ENCODE measurements at places on chromosomes 7 and 10.

GRCh38 chr7:11747715-11748485 is 84.1 kb downstream of the THSD7A start:
- no peak for DNase-seq

GRCh38 chr10:35336084-35336831 is at the start of gene CCNY:
CCNY (plus strand) TSS chr10:35336509; CDS start chr10:35337054, 545 bp downstream.
- peak; percentile 65 for DNase-seq

DNA sequence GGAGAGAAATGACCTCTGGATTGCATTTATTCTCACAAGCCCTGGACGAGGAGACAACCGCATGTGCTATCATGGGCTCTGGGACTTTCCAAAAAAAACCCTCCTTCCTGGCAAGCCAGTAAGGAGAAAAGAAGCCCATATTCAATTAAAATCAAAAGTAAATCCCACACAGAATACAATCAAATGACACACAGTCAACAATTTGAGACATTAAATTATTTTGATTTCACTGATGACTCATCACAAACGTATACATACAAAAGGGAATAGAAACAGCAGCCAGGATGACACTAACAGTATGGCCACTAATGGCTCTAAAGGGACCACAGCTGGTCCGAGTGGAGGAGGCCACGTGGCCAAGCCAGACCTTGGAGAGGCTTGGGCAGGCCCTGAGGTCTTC is 24.9 kb downstream of the LRRC20 start:
- DNase-seq, result no peak

DNA sequence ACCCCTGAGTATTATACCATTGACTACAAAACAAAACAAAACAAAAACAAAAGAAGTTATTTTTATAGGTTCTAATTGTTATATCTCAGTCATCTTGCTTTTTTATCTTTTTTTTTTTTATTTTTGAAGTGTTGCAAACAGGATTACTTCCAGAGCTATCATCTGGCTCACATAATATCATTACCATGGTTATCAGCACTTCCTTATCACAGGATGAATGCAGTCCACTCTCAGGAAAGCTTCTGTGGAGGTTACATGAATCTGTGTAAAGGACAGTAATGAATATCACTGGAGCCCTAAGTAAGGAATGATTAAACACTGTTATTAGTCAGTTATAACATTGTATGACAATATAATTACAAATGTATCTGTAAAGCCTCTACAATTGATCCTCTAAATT is 451.5 kb downstream of the PLXDC2 start:
- DNase-seq, result no peak

DNA sequence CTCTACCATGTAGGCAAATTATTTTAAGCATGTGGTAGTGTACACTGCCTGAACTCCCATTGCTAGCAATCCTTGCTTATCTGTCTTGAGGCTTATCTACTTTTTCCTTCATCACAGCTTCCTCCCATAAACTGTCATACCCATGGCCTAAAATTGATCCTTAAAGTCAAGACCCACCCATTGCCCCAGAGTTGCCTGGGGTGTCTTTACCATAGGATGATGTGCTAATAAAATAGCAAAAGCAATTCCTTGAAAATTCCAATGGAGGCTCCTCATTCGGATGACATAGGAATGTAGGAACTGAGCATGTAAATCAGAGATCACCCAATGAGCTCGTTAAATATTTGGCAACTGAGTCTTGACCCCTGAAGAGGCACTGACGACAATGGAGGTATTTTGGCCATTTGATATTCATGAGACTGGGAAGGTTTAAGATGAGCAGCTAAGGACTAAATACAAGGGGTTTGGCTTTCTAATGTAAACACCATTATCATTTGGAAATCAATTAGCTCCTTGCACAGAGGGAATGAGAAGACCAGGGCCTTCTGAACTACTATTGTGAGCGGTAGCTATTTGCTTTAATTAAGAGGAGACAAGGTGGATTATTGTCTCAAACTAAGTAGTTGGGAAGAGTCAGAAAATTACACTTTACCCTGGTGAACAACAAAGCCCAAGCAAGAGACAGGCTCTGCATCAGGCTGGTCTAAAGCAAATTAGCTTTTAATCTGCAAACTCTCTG is 234.9 kb downstream of the GATA3 start:
- no peak for DNase-seq

- no peak for DNase-seq
Observed at GRCh38 chr7:69367780-69368179, 230.5 kb upstream of the AUTS2 start.

DNA sequence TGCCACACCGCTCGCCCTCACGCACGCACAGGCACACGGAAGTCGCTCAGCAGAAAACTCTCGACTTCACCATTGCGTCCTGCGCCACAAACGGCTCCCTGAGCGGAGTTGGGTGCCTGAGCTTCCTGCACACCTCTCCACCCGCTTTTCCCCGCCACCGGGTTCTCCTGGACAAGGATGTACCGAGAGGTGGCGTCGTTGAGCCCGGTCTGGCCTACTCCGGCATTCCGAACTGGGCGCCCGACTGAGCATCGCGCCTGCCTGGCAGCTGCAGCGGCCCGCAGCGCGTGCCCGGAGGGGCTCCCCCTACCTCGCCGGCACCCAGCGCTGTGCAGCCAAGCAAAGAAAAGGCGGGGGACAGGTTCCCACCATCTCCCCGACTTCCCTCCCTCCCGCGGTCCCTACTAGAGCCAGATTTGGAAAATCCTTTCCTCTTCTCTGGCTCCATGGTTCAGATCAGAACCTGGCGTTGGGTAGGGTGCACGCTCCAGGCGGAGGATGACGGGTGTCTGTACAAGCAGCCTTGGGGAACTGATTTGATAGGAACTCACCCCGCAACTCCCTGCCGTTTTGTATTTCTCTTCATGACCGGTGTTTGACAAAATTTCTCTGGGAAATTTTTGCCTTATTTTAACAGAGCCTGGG is 1.7 kb downstream of the SORCS3 start:
- peak; percentile 6 for DNase-seq

DNA sequence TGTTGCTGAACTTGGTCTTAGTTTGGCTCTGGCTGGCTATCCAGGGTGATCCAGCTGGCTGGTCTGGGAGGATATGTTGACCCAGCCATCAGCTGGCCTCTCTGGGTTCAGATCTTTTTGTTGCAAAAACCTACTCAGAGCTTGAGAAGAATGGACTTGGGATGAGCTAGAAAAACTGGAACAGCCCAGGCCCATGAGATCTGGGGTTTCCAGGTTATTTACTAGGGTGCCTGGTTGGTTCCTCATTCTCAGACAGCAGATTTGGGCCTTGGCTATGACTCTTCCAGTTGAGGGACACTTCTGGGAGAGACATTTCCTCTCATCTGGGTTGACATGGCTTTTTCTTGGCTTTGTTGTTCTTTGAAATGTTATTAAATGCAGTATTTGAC is 116.6 kb downstream of the ADCY1 start:
- no peak for DNase-seq

DNA sequence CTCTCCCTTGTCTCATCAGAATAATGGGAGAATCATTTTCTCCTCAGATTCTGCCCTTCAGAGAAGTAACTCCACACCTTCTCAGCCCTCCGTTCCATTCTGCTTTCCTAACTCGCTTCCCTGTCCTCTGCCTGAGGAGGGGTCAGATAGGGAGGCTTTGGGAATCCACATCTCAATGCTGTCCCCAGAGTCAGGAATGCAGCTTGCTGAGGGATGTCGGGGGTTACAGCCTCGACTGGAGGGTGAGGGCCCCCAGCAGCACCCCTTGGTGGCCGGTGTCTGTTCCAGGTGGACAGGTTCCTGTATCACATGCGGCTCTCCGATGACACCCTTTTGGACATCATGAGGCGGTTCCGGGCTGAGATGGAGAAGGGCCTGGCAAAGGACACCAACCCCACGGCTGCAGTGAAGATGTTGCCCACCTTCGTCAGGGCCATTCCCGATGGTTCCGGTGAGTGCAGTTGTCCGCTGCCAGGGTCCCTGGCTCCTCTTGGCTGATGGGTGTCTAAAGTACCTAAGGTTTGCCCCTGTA is 6.9 kb downstream of the HKDC1 start:
- DNase-seq, result no peak

- no peak for DNase-seq
Observed at GRCh38 chr7:49151146-49151545, 226.8 kb downstream of the CDC14C start.

DNA sequence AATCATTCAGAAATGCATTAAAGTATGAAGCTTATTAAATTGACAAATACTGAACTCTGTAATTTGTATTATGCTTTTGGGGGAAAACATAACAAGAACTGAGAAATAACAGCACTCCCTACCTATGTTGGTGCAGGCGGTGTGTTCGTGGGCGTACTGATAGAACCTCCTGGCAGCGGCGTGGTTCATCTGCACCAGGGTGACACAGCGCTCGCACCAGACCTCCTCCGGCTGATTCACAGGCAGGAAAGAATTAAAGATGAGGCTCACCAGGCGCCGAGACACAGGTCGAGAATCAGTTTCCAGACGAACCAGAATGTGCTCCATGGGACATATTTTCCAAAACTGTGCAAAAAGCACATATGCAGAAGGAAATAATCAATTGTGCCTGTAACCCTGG is 40.2 kb downstream of the NCAPG2 start:
- no peak for DNase-seq

DNA sequence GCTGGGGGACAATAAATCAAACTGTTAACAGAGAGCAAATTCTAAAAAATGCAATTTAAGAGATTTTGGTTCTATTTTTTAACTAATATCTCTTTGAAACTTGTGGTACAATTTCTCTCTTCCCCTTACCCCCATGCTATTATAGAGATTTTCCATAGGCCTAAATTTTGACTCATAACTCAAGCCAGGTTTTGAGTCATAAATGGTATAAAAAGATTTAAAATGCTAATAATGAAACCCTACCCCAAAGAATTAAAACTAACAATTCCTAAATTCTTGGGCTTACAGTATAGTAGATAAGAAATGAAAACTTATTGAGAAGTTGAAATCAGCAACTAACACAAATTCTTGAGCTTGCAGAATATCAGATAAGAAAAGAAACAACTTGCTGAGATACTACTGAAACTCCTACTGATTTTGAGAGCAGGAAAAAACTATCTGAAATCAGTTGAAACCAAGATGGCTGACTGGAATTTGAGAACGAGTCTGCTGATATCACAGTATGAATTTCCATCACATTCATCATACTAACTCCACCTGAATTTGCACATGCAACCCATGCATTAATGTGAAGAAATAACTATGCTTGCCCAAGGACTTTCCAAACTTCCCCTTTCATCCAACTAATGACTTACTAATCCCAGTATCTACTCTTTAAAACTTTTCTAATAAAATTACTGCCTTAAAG is 36.3 kb downstream of the POT1 start:
- DNase-seq, result no peak

GRCh38 chr7:24442170-24442777 is 131.0 kb upstream of the PALS2 start:
- DNase-seq, result no peak

Data from stimulated activated CD4-positive, alpha-beta T cell treated with anti-CD3 and anti-CD28 coated beads, TNF-alpha, amount 100 ng/mL, for 24 hours (primary cell).